ENCODE measurements at places on chromosomes 7 and 10.

DNA sequence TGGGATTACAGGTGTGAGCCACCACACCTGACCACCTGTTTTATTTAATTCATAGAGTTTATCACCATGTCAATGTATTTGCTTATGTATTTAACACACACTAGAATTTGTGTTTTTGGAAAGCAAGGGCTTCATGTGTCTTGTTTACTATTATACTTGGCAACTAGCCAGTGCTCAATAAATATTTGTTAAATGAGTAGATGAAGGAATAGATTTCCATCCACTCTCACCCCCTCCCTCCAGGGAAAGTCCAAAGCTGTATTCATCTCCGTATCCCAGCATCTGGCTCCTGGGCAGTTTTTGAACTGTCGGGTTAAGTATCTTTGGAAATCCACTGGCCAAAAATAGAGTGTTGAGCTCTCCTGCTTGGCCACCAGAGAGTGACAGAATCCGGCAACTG, 4.6 kb upstream of the RADIL start:
- ATAC-seq = no peak
- H3K27me3 ChIP-seq = peaks cover 82% of the 10 kb centered on the region
- no peak overlapping the region for H3K4me3 ChIP-seq
- H3K36me3 ChIP-seq = no peaks in the 10 kb centered on the region
- peaks cover 5% of the 10 kb centered on the region for H3K4me1 ChIP-seq
- H3K27ac ChIP-seq = no peak overlapping the region

DNA sequence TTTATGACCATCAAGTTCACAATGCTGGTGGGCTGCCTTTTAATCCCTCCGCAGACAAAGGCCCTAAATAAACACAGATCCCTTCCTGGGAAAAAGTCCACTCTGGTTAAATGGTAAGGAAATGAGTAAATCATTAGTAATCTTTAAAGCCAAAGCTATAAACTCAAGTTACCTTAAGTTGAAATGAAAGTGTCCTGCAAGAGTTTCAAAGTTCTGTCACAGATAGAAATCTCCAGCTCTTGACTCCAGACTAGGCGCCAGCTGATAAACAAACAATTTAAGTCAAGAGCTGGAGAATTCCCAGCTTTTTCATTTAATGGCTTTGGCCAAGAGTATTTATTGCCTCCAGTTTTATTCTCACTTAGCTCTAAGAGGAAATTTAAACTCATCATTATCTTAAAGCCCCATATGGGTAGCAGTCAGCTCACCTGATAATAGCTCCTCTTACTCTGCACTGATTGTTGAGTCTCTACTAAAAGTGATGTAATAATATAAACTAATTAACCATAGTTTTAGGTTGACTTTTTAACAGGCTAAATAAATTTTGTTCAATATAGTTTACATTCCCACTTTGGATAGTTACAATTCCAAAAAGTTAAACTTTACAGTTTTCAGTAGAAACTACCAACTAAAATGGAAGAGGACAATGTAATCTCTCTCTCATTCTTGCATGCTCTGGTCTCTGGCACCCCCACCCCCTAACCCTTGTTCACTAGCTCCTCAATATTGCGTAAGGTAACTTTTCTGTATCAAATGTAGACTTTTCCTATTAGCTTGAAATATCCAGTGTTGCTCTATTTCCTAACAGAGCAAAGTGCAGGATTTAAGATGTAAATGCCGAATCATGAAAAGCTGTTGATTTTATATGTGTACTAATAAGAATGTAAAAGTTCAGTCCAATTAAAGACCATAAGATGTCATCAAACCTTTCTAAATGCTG, 56.1 kb downstream of the HIBADH start:
- no peak for ATAC-seq
- peaks cover 7% of the 10 kb centered on the region for H3K36me3 ChIP-seq
- no peak overlapping the region for H3K4me3 ChIP-seq
- H3K27ac ChIP-seq = no peak overlapping the region
- no peaks in the 10 kb centered on the region for H3K27me3 ChIP-seq

DNA sequence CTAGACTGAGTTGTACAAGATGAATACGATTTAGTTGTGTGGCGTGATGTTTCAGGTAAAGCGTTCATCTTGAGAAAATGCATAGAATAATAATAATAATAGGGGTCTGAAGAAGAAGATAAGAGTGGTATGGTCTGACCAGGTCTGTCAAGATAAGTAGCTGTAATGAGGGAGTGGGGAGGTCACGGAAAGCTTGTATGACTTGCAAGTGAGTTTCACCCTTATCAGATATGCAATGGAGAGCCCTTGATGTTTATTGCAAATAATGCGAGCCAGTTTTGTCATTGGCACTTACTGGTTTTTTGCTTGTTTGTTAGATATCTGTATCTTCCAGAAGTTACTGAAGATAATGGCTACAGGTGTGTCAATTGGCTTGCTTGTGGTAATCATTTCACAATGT, 611.5 kb downstream of the CNTNAP2 start:
- no peak overlapping the region for H3K4me3 ChIP-seq
- no peak for ATAC-seq
- no peaks in the 10 kb centered on the region for H3K4me1 ChIP-seq
- no peak overlapping the region for H3K27ac ChIP-seq
- no peaks in the 10 kb centered on the region for H3K27me3 ChIP-seq

DNA sequence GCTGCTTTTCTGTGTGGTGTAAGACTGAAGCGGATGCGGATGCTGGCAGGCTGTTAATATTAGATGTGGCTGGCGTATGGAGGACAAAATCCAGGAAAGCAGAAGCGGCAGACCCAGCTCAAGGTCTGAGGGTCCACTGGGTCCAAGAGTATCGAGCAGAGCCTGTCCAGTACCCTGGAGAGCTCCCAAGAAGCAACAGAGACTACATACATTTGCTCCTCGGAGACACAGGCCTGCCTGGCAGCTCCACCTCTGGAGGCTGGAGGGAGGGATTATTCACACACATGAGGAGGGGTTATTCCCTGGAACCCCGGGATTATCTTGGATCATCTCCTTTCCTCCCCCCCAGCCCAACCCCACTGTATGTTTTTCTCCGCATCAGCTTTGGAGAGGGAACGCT, 31.3 kb upstream of the LOXL4 start:
- H3K4me3 ChIP-seq = no peak overlapping the region
- H3K4me1 ChIP-seq = no peaks in the 10 kb centered on the region
- H3K36me3 ChIP-seq = no peaks in the 10 kb centered on the region
- ATAC-seq = no peak

- H3K27me3 ChIP-seq = peaks cover 17% of the 10 kb centered on the region
- H3K36me3 ChIP-seq = no peaks in the 10 kb centered on the region
- no peak overlapping the region for H3K4me3 ChIP-seq
- no peak overlapping the region for H3K27ac ChIP-seq
Measured at GRCh38 chr10:133157662-133158436, 2.2 kb upstream of the KNDC1 start.

DNA sequence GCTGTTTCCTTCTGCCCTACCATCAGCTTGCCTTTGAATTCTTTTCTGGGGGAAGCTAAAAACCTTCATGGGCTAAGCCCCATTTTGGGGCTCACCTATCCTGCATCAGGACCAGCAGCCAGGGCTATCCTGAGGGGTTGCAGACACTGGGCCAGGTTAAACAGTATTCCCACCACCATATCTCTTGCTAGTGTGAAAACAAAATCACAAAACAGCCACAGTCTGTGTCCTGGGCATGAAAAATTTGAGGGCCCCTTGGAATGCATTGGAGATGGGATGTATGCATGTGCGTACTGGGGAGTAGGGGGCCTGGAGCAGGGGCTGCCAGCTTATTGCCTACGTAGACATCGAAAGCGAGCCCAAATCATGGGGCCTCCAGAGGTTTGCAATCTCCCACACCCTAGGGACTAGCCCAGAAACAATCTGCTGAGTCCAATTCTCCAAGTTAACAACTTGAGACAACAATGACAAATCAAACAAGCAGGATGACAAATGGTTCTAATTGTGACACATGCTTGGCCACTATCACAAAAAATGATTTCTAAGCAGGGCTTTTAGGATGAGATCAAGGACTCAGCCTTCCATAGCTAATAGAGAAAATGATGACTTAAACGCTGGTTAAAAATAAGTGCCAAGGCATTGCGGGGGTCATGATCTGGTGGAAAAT, 557.1 kb downstream of the KCNMA1 start:
- no peaks in the 10 kb centered on the region for H3K4me1 ChIP-seq
- H3K4me3 ChIP-seq = no peak overlapping the region
- no peaks in the 10 kb centered on the region for H3K36me3 ChIP-seq
- no peak overlapping the region for H3K27ac ChIP-seq

- no peak for ATAC-seq
- no peaks in the 10 kb centered on the region for H3K36me3 ChIP-seq
- no peaks in the 10 kb centered on the region for H3K27me3 ChIP-seq
- H3K4me3 ChIP-seq = no peak overlapping the region
Measured at GRCh38 chr7:49644396-49645166, 128.9 kb upstream of the VWC2 start.

DNA sequence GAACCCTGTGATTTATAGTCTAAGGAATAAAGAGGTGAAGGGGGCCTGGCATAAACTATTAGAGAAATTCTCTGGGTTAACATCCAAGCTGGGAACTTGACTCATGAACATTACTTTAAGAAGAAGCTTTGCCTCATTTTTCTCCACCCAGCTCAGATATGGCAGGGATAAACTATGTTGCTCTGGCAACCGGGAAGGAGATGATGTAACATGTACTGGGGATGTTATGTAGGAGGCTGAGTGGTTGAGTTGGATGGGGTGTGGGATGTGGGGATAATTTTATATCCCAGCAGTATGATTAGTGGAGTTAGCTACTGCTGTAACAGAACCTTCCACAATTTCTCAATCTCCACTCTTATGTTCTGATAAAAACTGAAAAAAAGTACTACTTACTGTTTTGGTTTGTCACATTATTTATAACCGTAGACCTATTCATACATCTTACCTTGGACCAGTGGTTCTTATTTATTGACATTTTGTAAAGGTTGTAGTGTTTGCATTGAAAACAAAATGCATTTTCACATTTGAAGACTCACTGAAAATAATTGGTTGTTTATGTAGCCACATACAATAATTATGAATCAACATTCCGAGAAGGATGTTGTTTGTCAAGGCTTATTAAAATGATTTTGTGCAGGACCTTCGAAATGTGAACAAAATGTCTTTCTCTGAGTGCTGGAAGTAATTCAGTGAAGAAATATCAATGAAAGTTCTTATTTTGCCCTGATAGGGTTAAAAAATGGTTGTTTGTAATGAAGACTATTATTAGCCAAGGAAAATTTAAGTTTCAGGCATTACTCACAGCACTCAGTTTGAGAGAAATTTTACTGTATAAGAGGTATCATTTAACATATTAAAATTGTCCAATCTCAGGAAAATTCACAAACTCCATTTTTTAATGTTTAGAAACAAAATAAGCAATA, 1.3 kb downstream of the OR2F2 start:
- no peak for ATAC-seq
- no peak overlapping the region for H3K4me3 ChIP-seq
- H3K36me3 ChIP-seq = peaks cover 6% of the 10 kb centered on the region
- peaks cover 39% of the 10 kb centered on the region for H3K27me3 ChIP-seq
- no peaks in the 10 kb centered on the region for H3K4me1 ChIP-seq
- H3K27ac ChIP-seq = no peak overlapping the region

GRCh38 chr7:25255611-25256332, 27.5 kb upstream of the NPVF start:
- peaks cover 8% of the 10 kb centered on the region for H3K4me1 ChIP-seq
- H3K4me3 ChIP-seq = no peak overlapping the region
- H3K27me3 ChIP-seq = peaks cover 17% of the 10 kb centered on the region
- no peak for ATAC-seq
- no peaks in the 10 kb centered on the region for H3K36me3 ChIP-seq
- no peak overlapping the region for H3K27ac ChIP-seq

- peak; percentile 64 for ATAC-seq
- H3K36me3 ChIP-seq = peaks cover 22% of the 10 kb centered on the region
- no peaks in the 10 kb centered on the region for H3K27me3 ChIP-seq
- H3K4me1 ChIP-seq = peaks cover 21% of the 10 kb centered on the region
- no peak overlapping the region for H3K27ac ChIP-seq
- H3K4me3 ChIP-seq = no peak overlapping the region
Measured at GRCh38 chr10:63157845-63158624, 24.9 kb downstream of the NRBF2 start.

- peaks cover 8% of the 10 kb centered on the region for H3K27me3 ChIP-seq
- H3K36me3 ChIP-seq = no peaks in the 10 kb centered on the region
- H3K4me3 ChIP-seq = no peak overlapping the region
- no peak overlapping the region for H3K27ac ChIP-seq
Measured at GRCh38 chr7:4801839-4802231, 26.4 kb downstream of the AP5Z1 start.

GRCh38 chr10:112634096-112634830, 187.2 kb downstream of the VTI1A start:
- peaks cover 48% of the 10 kb centered on the region for H3K36me3 ChIP-seq
- no peaks in the 10 kb centered on the region for H3K27me3 ChIP-seq
- no peak overlapping the region for H3K27ac ChIP-seq
- ATAC-seq = no peak

GRCh38 chr10:13678101-13678843, 91.5 kb downstream of the PRPF18 start:
- no peak for ATAC-seq
- no peak overlapping the region for H3K4me3 ChIP-seq
- no peak overlapping the region for H3K27ac ChIP-seq
- H3K27me3 ChIP-seq = peaks cover 35% of the 10 kb centered on the region
- H3K36me3 ChIP-seq = no peaks in the 10 kb centered on the region

DNA sequence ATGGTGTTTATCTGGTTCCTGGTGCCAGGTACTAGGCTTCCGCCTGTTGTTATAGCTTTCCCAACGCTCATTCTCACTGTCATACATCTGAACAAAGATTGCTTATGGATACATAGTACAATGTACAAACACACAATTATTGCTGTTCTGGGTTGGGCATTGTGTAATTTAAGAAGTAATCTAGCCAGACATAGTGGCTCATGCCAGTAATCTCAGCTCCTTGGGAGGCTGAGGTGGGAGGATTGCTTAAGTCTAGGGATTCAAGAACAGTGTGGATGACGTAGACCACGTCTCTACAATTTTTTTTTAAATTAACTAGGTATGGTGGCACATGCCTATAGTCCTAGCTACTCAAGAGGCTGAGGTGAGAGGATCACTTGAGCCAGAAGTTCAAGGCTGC, 9.3 kb upstream of the CROT start:
- no peak overlapping the region for H3K27ac ChIP-seq
- no peak for ATAC-seq
- no peak overlapping the region for H3K4me3 ChIP-seq
- H3K36me3 ChIP-seq = peaks cover 42% of the 10 kb centered on the region

DNA sequence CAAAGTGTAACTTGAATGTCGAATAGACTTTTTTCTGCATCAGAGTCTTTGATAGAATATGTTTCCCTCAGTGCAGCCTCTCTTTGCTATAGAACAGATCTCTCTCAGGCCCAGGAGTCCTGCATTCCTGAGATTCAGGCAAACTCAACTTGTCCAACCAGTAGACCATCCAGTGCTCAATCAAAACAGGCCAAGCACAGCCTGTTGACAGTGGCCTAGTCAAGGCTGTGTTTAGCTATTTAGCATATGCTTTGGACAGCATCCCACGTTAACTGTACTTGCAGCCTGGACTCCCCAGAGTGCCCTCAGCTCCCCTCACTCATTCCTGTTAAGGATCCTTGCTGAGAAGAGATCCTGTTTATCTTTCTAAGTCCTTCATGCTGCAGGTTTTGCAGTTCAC, 16.3 kb downstream of the OR6V1 start:
- H3K4me3 ChIP-seq = no peak overlapping the region
- H3K36me3 ChIP-seq = no peaks in the 10 kb centered on the region
- H3K27ac ChIP-seq = no peak overlapping the region
- peaks cover 6% of the 10 kb centered on the region for H3K27me3 ChIP-seq
- ATAC-seq = no peak
- H3K4me1 ChIP-seq = peaks cover 6% of the 10 kb centered on the region

All from stimulated activated memory B cell treated with anti-CD40 and anti-IgM and Interleukin-4, amounts not matched to agents 10 μg/mL and 1 μg/mL and 100 μg/mL, for 72 hours (primary cell).